ENCODE measurements at places on chromosomes 6 and 20.

- no peak for DNase-seq
These were observed 293.4 kb downstream of the TFAP2C start for GRCh38 chr20:56922497-56922896.

GRCh38 chr6:169406034-169406433 lies 152.4 kb upstream of the THBS2 start:
- DNase-seq, result no peak

GRCh38 chr6:168340819-168341218 lies 21.2 kb upstream of the DACT2 start:
- no peak for DNase-seq

DNA sequence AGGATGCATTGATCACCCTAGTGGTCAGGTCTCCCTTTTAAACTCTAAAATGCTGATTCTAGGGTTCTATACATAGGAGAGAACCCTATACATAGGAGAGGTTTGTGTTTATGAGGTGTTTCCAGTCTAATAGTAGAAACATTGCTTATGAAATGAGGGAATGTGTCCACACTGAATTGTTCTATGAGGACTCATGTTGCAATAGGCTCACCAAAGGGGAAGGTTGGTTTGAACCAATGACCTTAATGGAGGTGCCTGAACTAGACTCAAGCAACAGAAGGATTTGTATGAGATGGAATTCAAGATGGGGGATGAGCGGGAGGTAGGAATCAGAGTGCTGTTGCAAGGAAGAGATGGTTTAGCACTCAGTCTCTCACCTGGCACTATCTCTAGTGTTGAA lies 33.5 kb upstream of the UBR2 start:
- DNase-seq, result no peak

DNA sequence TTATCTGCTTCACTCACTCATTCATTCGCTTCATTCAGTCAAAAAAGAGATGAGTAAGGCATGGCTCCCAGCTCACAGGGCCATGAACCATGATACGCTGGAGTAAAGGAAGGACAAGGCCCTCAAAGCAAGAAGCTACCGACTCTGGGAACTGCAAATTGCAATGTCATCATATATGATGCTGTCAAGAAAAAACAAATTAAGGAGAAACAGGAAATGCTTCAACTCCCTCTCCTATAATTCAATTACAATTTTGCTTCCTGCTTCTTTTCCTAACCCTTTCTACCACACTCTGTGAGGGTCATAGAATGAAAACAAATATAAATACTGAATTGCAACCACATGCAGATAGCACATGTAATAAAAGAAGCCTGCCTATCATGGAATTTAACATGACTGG lies 725.7 kb upstream of the FLRT3 start:
- no peak for DNase-seq

DNA sequence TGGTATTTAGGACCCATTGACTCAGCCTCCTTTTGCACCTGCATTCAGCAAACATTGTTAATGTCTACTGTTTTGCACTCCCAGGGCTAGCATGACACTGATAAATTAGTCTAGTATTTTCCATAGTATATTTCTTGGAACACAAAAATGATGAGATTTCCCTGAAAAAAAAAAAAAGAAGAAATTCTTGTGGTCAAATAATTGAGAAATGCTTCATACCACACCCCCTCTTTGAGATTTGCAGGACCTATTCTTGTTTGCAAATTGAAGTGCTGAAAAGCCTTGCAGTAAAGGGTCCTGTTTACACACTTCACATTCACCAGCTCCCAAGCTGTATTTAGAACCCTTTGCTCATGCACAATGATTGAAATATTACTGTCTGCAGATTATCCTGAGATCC lies 36.3 kb upstream of the CLIC5 start:
- no peak for DNase-seq

GRCh38 chr6:98041921-98042320 lies 758.9 kb upstream of the MMS22L start:
- DNase-seq, result no peak

- no peak for DNase-seq
These were observed 341.6 kb downstream of the PRKN start for GRCh38 chr6:162385980-162386379.

DNA sequence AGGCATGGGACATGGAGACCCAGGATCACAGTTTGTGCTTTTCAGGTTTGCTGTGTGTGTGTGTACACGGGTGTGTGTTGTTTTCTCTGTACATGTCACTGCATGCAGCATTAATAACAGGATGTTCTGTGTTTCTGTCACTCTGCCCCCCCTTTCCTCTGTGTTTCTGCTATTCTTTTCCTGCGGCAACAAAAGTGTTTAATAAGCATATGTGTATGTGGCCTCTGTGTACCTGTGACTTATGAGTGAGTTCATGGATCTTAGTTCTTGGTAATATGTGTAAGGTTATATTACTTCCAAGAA lies 9.8 kb downstream of the SYNGAP1 start:
- no peak for DNase-seq

DNA sequence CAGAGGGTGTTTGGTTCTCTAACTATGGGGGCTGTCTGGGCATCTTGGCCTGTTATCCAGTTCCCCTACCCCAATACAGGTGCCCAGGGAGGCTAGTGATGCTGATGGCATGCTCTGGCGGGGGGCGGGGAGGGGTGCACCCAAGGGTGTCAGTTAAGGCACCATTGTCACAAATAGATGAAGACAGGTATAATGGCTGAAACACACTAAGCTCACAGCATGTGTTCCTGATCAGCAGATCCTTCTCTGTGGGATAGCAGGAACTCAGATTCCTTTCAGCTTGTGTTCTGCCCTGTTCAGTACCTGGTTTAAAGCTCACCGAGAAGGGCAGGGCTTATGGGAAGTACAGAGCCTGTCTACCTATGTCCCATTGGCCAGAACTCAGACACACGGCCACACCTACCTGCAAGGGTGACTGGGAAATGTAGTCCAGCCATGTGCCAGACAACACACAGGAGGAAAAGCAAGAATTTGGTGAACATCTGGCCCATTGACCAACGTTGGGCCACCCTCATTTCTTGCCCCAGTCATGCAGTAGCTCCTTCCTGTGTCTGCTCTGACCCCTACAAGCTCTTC lies 3.4 kb upstream of the RSPO4 start:
- no peak for DNase-seq

- DNase-seq, result no peak
These were observed 14.1 kb upstream of the OSER1 start for GRCh38 chr20:44224637-44225036.

- DNase-seq, result no peak
These were observed 83.5 kb upstream of the SCAF8 start for GRCh38 chr6:154649721-154650120.

- DNase-seq, result no peak
These were observed 4.6 kb downstream of the MDC1 start for GRCh38 chr6:30712441-30712945.

DNA sequence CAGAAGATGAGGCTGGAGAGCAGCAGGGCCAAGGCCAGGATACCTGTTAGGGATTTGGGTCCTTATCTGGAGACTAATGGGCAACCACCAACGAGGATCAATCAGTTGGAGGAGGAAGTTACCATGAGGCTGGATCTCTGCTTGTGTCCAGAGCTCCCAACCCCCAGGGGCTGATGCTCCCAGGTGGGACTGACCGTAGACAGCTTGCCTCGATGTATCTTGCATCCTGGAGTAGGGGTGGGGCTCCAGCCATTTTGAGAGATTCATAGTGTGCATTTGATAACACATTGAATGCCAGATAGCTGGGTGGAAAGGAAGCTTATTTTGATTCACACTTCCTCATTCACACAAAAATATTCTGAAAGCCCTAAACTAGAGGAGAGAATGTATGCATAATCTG lies 4.6 kb upstream of the RFPL4B start:
- DNase-seq, result no peak

GRCh38 chr6:32623693-32624092 lies 13.5 kb upstream of the HLA-DQA1 start:
- DNase-seq, result no peak

GRCh38 chr6:136753624-136754023 lies 38.7 kb downstream of the MAP3K5 start:
- DNase-seq, result no peak

Measured in NCI-H446 (cell line).